Lung microvascular endothelial cell (primary cell): ENCODE measurements at places on chromosomes 2 and 18.
A peak's percentile ranks its signal among the peaks of the same experiment; 100 is the strongest.

- no peak for DNase-seq
Measured at GRCh38 chr18:55351980-55352714, 235.8 kb downstream of the TCF4 start.

- DNase-seq, result no peak
Measured at GRCh38 chr2:160510617-160511016, 17.0 kb upstream of the RBMS1 start.

DNA sequence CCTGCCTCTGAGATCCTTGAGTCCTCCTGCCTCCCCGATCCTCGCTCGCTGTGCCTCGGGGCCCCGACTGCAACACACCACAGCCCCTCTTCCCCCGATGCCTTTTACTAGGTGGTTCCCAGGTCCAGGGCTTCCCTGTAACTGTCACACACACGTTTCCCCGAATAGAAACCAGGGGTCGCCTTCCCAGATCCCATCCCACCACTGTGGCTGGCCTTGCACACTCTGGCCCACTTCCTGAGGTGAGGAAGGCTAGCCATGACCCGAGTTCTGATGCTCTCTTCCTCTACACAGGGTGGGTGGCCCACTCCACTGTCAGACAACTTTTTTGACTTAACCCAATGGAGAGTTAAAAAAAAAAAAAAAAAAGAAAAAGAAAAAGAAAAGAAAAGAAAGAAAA lies 139.6 kb upstream of the ASB18 start:
- no peak for DNase-seq

DNA sequence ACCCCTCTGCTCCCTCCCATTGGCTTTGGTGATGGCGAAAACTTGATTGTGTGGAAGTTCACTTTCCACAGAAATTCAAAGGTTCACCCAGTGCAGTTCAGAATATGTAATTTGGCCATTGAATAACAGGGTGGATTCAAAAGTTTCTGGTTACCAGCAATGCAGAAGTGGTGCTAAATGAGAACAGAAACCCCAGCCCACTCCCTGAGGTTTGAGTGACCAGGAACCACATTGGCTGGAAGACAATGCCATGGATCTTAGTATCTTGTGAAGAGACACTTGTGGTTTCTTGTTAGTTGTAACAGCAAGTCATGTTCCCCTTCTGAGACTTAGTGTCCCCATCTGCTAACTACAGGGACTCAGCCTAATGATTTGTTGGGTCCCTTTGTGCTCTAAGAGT lies 49.8 kb downstream of the QPCT start:
- DNase-seq, result no peak

DNA sequence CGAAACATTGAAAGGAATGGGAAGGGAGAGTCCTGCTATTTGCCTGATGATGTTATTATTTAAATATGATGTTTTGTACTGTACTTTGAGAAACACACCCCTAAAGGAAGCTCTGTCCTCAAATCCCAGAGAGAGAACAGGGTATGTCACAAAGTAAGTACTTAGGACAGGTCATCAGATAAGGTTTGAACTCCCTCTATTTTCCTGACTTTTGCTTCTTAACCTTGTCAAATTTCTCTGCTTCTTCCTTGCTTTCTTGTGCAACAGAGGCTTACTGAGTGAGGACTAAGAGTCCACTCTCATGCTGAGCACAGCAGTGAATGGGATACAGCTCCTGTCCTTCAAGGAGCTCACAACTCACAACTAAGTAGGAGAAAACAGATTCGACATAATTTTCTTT lies 3.7 kb downstream of the DGUOK start:
- no peak for DNase-seq

DNA sequence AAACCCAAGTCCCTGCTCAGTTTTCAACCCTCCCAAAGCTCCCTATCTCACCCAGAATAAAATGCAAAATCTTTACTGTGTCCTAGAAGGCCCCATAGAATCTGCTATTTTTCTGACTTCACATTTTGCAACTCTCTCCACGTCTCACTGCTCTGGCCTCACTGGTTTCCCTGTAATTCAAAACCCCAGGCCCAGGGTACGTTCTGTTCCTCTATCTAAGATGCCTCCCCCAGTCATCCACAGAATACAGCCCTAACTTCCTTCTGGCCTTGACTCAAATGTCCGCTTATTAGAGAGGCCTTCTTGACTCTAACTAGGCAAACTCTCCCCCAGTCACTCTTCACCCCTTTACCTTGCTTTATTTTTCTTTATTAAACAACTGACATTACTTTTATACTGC lies 42.0 kb downstream of the FAM161A start:
- no peak for DNase-seq

- DNase-seq, result no peak
Measured at GRCh38 chr2:980176-980575, 29.5 kb downstream of the SNTG2 start.

DNA sequence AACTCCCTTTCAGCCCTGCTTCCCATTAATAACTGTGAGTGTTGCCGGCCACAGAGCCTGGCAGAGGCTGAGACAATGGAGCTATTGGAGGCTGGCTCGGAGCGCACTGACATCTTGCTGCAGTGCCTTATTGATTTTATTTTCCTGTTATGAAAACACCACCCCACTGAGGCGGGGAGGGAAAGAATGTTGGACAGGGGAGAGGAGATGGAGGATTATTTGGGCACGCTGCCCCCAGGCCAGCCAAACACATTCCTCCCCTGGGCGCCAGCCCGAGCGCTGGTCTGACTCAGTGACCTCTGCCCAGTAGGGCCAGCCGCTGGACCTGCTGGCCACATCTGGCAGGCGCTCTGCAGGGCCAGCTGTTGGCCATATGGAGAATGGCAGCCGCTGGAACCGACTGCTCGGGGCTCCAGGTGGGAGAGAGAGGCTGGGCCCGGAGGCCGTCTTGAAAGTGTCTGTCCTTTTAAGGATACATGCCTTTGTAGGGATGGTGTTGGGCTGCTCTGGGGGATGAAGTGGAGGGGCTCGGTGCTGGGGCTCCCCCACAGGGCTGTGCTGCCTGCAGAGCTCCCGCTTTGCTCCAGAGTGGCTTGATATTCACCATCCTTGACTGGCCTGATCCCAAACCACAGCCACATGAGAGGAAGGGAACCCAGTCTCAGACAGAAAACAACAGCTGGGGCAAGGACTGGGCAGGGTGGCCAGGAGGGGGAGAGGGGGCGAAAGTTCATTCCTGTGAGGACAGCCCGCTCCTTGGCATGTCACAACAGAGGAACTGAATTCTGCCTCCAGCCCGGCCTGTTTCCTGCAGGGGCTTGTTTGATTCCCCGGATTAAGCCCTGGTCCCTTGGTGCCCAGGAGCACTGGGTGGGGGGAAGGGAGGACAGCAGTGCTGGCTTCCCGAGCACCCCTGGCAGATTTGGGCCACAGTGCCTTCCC lies 179.0 kb downstream of the KLHL29 start:
- no peak for DNase-seq

DNA sequence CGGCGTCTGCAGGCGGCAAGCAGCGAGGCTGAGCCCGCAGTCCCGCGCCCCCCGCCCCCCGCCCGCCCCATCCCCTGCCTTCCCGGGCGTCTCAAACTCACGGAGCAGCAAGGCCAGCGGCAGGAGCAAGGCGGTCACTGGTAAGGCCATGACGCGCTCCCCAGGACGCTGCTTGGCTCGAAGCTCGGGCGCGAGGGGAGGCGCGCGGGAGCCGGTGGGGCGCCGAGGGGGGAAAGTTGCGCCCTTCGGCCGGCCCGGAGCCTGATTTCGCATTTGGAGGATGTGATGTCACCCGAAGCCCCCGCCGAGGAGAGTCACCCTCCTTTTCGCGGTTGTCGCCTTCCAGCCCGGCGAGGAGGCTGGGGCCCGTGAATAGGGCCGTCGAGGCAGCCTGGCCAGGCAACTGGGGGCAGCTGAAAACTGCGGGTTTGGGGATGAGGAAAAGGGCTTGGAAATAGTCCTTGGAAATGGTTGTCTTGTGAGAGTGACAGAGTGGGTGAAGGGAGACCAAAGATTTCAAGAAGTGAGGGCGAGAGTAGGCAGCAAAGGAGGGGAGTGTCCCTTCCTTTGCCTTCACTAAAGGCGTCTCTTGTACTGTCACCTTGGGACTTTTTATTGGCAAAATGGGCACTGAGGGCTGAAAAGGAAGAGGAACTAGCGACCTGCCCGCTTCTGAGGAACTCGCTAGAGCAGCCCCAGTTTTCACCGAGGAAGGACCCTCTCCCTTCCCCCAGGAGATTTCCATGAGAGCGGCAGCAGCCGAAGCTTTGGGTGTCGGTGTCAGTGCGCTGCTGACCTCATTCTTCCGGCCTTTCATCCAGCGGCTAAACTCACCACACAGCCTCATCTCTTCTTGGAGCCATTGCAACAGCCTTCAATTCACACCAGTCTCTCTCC lies at the start of gene CD8A:
Gene CD8A, minus strand, starts transcription at position 238 of the 897 bp plus-strand sequence. Its CDS starts 88 bp downstream, at position 150.
- peak; percentile 14 for DNase-seq

- DNase-seq, result no peak
Measured at GRCh38 chr2:240917009-240917683, 11.0 kb downstream of the CROCC2 start.

DNA sequence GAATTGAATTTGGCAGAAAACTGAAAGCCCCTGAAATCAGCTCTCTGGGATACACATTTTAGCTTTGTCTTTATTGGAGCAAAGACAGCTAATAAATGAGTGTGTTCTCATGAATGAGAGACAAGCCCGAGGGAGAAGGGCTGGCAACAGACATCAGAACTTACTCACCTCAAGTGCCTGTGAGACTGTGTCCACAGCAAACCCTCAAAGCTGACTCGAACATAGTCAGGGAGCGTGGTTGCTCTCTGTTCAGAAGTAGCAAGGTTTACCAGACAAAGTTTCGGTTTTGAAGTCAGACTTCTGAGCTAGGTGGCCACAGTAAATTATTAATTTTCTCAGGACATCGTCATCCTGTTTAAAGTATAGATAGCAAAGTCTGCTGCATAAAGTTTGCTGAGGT lies 207.9 kb downstream of the CMPK2 start:
- no peak for DNase-seq

DNA sequence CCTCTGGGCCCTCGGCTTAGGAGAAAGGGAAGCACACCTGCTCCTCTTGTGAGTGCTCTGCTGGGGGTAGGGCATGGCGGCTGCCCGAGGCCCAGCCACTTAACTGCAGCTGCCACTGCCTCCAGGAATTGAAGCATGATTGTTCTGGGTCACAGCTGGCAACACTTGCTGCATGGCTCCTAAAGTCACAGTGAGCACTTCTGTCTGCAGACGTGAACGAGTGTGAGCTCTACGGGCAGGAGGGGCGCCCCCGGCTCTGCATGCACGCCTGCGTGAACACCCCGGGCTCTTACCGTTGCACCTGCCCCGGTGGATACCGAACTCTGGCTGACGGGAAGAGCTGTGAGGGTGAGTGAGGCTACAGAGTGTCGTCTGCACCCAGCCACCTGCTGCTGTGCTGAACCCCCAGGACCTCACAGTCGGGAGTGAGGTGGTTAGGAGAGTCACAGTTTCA lies 44.4 kb downstream of the FBLN7 start:
- DNase-seq, result no peak

DNA sequence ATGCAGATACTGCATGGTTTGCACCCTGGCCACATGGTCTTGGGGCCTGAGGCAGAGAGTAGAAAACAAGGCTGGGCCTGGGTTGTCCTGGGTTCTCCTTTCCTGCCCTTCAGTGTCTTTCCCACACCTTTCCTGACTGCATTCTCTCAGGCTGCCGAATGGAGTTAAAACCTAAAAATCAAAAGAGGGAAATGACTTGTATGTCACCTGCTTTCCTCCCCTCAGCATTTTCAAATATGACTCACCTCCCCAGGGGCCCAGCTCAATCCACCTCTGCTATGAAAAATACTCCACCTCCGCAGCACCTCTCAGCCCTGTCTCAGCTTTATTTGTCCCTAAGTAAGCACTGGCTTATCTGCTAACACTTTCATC lies 457.8 kb upstream of the MEX3C start:
- no peak for DNase-seq

GRCh38 chr2:69201259-69201658 lies 185.8 kb downstream of the GFPT1 start:
- DNase-seq, result no peak

DNA sequence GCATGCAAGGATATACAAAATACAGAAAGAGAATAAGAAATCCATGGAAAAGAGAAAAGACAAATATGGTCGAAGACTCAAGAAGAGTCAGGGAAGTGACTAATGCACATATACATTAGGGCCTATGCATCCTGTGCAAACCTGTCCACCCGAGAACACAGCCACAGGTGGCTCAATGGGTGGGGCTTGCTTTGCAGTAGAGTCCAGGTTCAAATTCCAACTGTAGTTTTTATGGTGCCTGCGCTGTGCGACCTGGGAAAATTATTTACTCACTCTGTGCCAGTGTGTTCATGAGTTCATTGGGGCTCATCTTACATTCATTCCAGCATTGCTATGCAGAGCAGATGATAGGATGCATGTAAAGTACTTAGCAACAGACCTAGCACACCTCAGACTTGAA lies 244.7 kb downstream of the CTNNA2 start:
- DNase-seq, result no peak

GRCh38 chr2:205699515-205700289 lies 17.4 kb downstream of the NRP2 start:
- DNase-seq, result no peak

DNA sequence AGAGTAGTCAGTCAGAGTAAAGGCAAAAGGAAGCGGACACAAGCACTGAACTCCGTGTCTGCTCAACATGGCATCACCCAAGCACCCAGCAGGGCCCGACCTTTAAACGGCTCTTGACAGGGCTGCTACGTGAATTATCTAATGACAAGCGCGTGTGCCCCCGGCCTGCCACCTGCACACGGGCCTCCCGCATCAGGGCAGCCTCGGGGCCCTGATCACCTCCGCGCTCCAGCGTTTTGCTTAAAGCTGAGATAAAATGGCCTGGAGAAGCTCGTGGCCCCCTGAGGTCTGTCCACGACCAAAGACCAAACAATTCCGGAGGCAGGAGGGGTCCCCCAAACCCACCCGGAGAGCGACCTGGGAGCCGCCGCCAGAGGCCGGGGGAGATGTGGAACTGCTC lies 376 bp downstream of the NDUFA10 start:
- peak; percentile 30 for DNase-seq

GRCh38 chr2:172600557-172601008 lies 44.7 kb downstream of the PDK1 start:
- DNase-seq, result no peak

- no peak for DNase-seq
Measured at GRCh38 chr18:70405052-70405451, 116.2 kb downstream of the SOCS6 start.

GRCh38 chr2:111202266-111203040 lies 81.7 kb downstream of the BCL2L11 start:
- peak; percentile 94 for DNase-seq

DNA sequence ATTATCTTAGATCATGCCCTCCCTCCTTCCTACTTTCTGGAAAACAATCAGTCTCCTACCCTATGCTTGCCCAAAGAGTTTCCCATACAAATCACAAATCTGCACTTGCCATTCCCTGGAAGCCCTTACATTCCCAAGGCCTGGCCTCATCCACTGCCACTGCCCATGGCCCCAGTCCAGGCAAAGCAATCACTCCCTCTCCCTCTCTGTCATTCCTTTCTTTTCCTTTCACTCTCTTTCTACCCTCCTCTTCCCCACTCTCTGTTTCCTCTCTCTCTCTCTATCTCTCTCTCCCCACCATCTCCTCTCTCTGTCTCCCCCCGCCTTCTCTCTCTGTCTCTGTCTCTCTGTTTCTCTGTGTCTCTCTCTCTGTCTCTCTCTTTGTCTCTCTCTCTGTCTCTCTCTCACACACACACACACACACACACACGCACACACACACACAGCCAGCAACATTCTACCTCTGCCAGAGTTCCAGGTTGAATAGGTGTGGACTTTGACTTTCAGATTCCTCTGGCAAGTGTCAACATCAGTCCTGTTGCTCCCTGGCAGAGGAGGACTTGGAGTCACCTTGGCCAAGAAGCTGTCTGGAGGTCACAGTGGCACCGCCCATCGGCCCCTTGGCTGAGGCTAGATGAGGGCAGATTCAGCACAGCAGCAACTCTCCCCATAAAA lies 43.7 kb upstream of the NAT8 start:
- DNase-seq, result no peak
